Heart right ventricle (tissue), 16 donors: ENCODE measurements at places on chromosomes 1 and 21. TPM values are rescaled to one million over a fixed set of nuclear protein-coding genes. Genes with fewer than 3 reads are reported as not detected.

FLG gene
- not detected for total RNA-seq

TAS1R3 gene
- 0.16 TPM for total RNA-seq

S100A16 gene
- total RNA-seq = 46.4 TPM

DNA sequence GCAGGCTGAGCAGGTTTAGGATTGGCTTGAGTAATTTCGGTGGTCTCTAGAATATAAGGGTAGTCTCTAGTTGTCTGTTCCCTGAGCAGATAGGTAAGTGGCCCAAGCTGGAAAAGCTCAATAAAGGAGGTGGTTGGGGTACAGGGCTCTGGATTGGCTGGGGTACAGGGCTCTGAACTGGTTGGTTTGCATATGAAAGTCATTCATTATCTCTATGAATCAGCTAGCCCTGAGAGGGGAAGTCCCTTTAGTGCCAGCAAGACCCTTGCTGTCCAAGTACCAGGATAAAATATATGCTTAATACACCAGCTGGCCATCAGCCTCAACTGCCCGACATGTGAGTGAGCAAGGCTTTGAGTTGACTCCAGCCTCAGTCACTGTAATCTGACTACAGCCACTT, 93.0 kb downstream of the ZBTB18 start:
- H3K4me1 ChIP-seq = peaks cover 7% of the 10 kb centered on the region
- H3K27me3 ChIP-seq = no peaks in the 10 kb centered on the region
- H3K27ac ChIP-seq = no peak overlapping the region

- H3K27ac ChIP-seq = no peak overlapping the region
- no peak overlapping the region for H3K4me3 ChIP-seq
- H3K27me3 ChIP-seq = no peaks in the 10 kb centered on the region
- DNase-seq = no peak
- no peaks in the 10 kb centered on the region for H3K36me3 ChIP-seq
Observed at GRCh38 chr1:162248854-162249535, 127.7 kb downstream of the SPATA46 start.

GRCh38 chr21:45695086-45695485, 51.6 kb downstream of the PCBP3 start:
- H3K36me3 ChIP-seq = no peaks in the 10 kb centered on the region
- no peak overlapping the region for H3K4me3 ChIP-seq
- H3K4me1 ChIP-seq = no peaks in the 10 kb centered on the region
- no peaks in the 10 kb centered on the region for H3K27me3 ChIP-seq

NUDT4B gene
- total RNA-seq = not detected

GRCh38 chr1:116024626-116025025, 48.3 kb downstream of the SLC22A15 start:
- no peak for DNase-seq
- no peaks in the 10 kb centered on the region for H3K27me3 ChIP-seq
- H3K36me3 ChIP-seq = no peaks in the 10 kb centered on the region
- H3K4me1 ChIP-seq = peaks cover 2% of the 10 kb centered on the region
- H3K27ac ChIP-seq = no peak overlapping the region

GRCh38 chr1:169959686-169960085, 66.0 kb upstream of the SCYL3 start:
- no peak overlapping the region for H3K27ac ChIP-seq
- peaks cover 22% of the 10 kb centered on the region for H3K36me3 ChIP-seq
- H3K4me1 ChIP-seq = no peaks in the 10 kb centered on the region
- no peak overlapping the region for H3K4me3 ChIP-seq

SORT1 gene
- total RNA-seq = 110 TPM

ZNF648 gene
- total RNA-seq = not detected

DNA sequence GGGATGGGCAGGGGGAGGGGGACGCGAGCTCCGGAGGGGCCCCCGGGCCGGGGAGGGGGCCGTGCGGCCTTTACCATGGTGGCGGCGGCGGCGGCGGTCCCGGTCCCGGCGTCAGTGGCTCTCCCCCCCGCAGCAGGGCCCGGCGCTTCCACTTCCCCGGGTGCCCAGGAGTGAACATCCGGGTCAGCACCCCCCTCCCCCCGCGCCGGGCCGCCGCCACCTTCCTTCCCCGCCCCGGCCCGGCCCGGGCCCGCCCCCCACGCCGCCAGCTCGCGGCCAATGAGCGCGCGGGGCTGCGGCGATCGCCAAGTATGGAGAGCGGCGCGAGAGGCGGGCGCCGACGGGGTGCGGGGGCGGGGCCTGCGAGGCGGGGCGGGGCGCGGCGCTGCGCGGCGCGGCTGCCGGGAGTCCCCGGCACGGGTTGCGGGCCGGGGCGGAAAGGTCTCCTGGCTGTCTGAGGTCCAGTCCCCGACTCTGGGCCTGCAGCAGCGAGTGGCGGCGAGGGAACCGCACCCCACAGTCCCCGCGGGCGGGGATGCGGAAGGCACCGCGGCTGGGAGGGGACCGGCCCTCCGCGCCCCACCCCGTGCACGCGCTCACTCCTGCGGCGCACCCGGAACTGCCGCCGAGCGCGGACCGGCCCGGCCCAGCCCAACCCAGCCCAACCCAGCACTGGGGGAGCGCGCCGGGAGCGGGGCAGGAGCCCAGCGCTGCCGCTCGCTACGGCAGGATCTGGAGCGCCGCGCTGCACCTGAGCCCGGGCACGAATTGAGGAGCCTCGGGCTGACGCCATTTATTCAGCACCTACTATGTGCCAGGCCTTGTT, at the start of gene CAPZB:
Gene CAPZB, minus strand, starts transcription at position 178 of the 826 bp plus-strand sequence. Its CDS starts 101 bp downstream, at position 77.
- H3K4me1 ChIP-seq = peaks cover 56% of the 10 kb centered on the region
- no peaks in the 10 kb centered on the region for H3K27me3 ChIP-seq
- peak; percentile 96 for DNase-seq
- peak within 1 kb of the TSS; percentile 99 for H3K4me3 ChIP-seq
- H3K27ac ChIP-seq = peak within 1 kb of the TSS; percentile 100
- H3K36me3 ChIP-seq = no peaks in the 10 kb centered on the region

- H3K4me3 ChIP-seq = no peak overlapping the region
- H3K36me3 ChIP-seq = peaks cover 24% of the 10 kb centered on the region
- no peak for DNase-seq
- no peaks in the 10 kb centered on the region for H3K4me1 ChIP-seq
Observed at GRCh38 chr1:53913352-53914033, 19.5 kb downstream of the DIO1 start.

DNA sequence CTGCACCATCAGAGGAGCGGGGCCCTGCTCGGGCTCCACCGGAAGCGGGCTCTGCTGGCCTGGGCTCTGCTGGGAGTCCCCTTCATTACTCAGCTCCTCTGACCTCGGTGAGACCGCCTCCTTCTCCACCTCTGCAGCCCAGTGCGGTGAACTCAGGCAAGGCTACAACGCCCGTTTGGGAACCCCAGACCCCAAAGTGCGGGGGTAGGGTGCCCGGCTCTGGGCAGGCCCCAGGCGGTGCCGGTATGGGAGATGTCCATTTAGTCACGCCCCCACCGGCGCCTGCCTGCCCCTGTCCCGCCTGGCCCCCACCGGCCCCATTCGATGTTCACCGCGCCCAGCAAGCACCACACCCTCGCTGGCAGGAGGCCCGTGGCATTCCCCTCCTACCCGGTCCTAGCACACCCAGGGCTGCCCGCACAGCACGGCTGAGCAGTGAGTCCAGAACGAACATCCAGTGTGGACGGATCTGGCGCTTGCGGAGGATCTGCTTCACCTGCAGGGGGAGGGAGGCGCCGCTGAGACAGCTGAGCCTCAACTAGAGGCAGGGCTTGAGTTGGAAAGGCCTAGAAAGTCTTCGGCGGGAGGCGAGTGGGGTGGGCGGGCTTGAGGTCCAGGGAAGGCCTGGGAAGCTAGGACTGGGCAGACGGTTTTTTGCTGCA, 10.0 kb downstream of the MAP3K6 start:
- H3K27ac ChIP-seq = peak overlapping the region; percentile 21
- H3K4me1 ChIP-seq = no peaks in the 10 kb centered on the region
- DNase-seq = no peak
- peaks cover 85% of the 10 kb centered on the region for H3K36me3 ChIP-seq
- H3K4me3 ChIP-seq = no peak overlapping the region

DNA sequence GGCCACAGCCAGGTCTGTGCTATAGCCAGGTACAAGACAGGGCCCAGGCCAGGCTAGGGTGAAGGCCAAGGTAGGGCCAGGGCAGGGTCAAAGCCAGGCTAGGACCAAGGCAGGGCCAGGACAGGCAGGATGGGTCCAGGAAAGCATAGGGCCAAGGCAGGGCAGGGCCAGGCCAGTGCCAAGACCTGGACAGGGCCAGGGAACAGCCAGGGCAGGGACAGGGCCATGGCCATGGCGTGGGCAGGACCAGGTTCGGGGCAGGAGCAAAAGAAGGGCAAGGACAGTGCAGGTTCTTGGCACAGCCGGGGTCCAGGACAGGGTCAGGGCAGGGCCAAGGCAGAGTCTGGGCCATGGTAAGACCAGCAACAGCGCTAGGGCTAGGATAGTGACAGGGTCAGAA, 153.4 kb downstream of the LIPI start:
- DNase-seq = no peak
- no peaks in the 10 kb centered on the region for H3K27me3 ChIP-seq
- no peak overlapping the region for H3K4me3 ChIP-seq
- no peaks in the 10 kb centered on the region for H3K4me1 ChIP-seq

OR2AK2 gene
- not detected for total RNA-seq

TLR5 gene
- total RNA-seq = 1.5 TPM

TAS1R1 gene
- total RNA-seq = not detected

GRCh38 chr1:221809091-221810029, 67.5 kb upstream of the DUSP10 start:
- H3K4me3 ChIP-seq = no peak overlapping the region
- DNase-seq = no peak
- no peaks in the 10 kb centered on the region for H3K4me1 ChIP-seq
- H3K36me3 ChIP-seq = no peaks in the 10 kb centered on the region

DNA sequence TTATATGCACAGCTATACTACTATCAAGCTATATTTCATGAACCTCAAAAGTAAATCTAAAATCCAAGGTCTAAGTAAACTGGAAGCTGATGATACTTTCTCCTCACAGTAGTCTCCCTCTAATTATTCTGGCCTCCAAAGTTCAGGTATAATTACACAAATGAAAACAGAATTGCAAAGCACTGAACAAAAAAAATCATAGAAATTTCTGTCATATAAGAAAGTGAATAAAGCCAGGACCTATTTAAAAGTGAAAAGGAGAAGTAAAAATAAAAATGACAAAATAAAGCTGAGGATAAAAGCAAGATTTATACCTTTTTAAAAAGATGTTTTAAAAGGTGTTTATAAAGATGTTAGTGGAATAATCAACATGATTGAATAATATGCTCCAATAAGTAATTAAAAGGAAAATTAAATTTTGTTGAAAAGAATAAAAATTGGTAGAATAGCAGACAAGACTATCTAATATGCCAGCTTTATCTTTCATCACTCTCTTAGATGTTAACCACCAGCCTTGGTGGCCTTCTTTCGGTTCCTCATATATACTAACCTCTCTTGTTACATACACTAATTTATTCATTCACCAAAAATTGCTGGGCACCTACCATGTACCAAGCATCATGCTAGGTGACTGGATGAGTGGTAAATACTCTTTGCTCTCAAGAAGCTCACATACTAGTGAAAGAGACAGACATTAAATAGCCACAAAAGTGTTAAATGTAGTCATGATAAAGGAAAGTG, 25.1 kb downstream of the SHCBP1L start:
- no peak overlapping the region for H3K4me3 ChIP-seq
- H3K27me3 ChIP-seq = no peaks in the 10 kb centered on the region
- H3K36me3 ChIP-seq = no peaks in the 10 kb centered on the region
- DNase-seq = no peak
- H3K4me1 ChIP-seq = no peaks in the 10 kb centered on the region

TFF2 gene
- total RNA-seq = not detected

GRCh38 chr1:234241941-234242490, 131.2 kb upstream of the COA6 start:
- H3K27ac ChIP-seq = no peak overlapping the region
- no peaks in the 10 kb centered on the region for H3K36me3 ChIP-seq
- H3K4me1 ChIP-seq = no peaks in the 10 kb centered on the region
- H3K27me3 ChIP-seq = no peaks in the 10 kb centered on the region
- no peak overlapping the region for H3K4me3 ChIP-seq

DNA sequence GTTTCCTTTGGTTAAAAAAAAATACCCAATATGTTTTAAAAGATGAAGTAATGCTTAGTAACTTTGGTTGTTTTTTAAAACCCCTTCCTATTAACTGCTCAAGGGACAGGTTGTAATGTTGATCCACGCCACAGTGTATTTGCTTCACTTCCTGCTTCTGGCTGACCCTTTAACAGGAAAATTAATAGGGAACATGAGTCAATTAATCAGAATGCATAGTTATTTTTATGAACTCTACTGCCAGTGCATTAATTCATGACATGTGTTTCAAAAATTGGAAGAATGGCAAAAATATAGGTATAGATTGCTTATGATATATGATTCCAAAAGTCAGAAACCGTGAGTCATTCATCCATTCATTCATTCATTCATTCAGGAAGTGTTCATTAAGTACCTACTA, 204.8 kb downstream of the SETD4 start:
- DNase-seq = no peak
- no peak overlapping the region for H3K27ac ChIP-seq
- peaks cover 10% of the 10 kb centered on the region for H3K4me1 ChIP-seq
- H3K4me3 ChIP-seq = no peak overlapping the region
- peaks cover 4% of the 10 kb centered on the region for H3K27me3 ChIP-seq

SOD1 gene
- 437 TPM for total RNA-seq

PHLDA3 gene
- total RNA-seq = 40.0 TPM

ODR4 gene
- total RNA-seq = 9.8 TPM

DNA sequence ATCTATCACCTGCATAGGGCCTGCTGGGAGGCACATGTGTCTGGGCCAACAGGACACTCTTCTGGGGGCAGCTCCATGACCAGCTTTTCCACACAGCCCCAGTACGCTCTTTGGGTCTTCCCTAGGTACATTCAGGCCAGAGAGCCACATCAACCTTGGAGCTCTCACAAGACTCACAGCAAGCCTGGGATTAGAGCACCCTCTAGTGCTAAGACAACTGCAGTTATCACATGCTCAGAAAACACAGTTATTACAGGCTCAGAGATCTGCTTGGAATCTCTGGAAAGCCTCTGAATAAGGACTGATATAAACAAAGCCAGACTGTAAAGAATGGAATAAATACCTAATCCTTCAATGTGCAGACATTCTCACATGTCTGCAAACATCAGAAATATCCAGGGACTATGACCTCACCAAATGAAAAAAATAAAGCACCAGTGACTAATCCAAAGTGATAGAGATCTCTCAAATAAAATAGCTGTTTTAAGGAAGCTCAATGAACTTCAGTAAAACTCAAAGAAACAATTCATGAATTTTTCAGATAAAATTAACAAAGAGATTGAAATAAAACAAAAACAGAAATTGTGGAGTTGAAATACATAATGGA, 563.9 kb upstream of the NR5A2 start:
- H3K4me3 ChIP-seq = no peak overlapping the region
- no peaks in the 10 kb centered on the region for H3K4me1 ChIP-seq
- no peak for DNase-seq
- no peaks in the 10 kb centered on the region for H3K36me3 ChIP-seq
- H3K27ac ChIP-seq = no peak overlapping the region

DNA sequence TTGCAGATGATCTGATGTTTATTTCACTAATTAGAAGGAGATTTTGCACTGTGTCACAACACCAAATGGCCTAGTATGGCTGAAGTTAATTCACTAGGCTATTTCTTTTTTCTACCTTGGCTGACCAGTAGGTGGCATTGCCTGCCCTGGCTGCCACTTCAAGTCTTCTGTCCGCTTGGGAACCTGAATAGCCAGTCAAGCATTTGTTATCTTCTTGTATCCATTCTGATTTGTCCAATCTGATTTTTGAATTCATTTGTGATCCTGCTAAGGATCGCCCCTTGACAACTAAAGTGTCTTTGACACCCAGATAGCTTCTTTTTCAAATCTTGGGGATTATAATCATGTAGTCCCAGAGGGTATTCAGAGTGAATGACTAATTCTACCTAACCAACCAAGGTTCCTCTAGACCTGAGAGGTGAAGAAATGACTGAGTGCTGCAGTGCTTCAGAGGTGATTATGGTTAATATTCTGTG, 99.4 kb downstream of the GIPC2 start:
- no peak overlapping the region for H3K4me3 ChIP-seq
- no peaks in the 10 kb centered on the region for H3K36me3 ChIP-seq
- no peaks in the 10 kb centered on the region for H3K4me1 ChIP-seq
- H3K27ac ChIP-seq = no peak overlapping the region
- no peaks in the 10 kb centered on the region for H3K27me3 ChIP-seq
- peak; percentile 14 for DNase-seq

SELENBP1 gene
- total RNA-seq = 81.3 TPM
